Thymus (tissue), 14 donors: ENCODE measurements at places on chromosomes 1 and 21. TPM values are rescaled to one million over a fixed set of nuclear protein-coding genes. Genes with fewer than 3 reads are reported as not detected.

DNA sequence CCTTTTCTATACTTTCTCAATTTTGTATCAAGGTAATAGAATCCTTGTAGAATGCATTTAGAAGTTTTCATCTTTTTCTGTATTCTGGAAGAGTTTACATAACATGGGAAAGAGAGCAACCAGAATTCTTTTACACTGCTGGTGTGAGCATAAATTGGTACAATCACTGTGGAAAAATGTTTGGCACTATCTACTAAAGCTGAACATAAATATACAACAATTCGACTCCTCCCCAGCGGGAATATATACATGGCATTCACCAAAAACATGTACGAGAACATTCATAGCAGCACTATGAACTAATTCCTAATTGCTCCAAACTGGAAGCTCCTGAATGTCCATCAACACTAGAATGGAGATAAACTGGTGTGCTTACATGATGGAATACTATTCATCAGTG, 1.8 kb upstream of the ACBD6 start:
- no peaks in the 10 kb centered on the region for H3K27me3 ChIP-seq
- no peak for DNase-seq
- H3K4me3 ChIP-seq, result no peak overlapping the region
- H3K4me1 ChIP-seq, result peaks cover 3% of the 10 kb centered on the region

- H3K36me3 ChIP-seq, result no peaks in the 10 kb centered on the region
- DNase-seq, result no peak
- H3K27me3 ChIP-seq, result peaks cover 42% of the 10 kb centered on the region
- H3K27ac ChIP-seq, result no peak overlapping the region
- no peak overlapping the region for H3K4me3 ChIP-seq
These were observed 990 bp upstream of the NBL1 start for GRCh38 chr1:19643121-19643520.

PAQR6 gene
- 0.61 TPM for total RNA-seq

GRCh38 chr1:80385650-80386049, 1379.1 kb upstream of the ADGRL4 start:
- no peak overlapping the region for H3K27ac ChIP-seq
- DNase-seq, result no peak
- H3K27me3 ChIP-seq, result no peaks in the 10 kb centered on the region
- H3K36me3 ChIP-seq, result no peaks in the 10 kb centered on the region
- no peak overlapping the region for H3K4me3 ChIP-seq

REG4 gene
- total RNA-seq, result 0.76 TPM

DNA sequence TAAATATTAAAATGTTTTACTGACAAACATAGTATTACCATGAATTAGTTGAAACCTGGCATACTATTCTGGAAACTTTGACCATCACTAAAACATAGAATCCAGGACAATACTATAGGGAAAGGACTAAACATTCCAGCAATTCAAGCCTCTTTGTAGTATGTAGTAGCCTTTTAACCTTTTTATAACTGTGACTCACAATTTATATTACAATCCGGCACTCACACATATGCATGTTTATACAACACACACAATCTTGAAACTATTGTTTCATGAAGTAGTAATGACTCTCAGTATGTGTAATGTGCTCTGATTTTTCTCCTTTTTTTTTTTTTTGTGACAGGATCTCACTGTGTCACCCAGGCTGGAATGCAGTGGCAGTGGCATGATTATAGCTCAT, 64.3 kb downstream of the ANKRD13C start:
- no peak overlapping the region for H3K4me3 ChIP-seq
- no peak overlapping the region for H3K27ac ChIP-seq
- H3K4me1 ChIP-seq, result no peaks in the 10 kb centered on the region
- H3K27me3 ChIP-seq, result no peaks in the 10 kb centered on the region

GRCh38 chr1:169426174-169426705, 1.0 kb downstream of the CCDC181 start:
- peaks cover 6% of the 10 kb centered on the region for H3K27me3 ChIP-seq
- H3K27ac ChIP-seq, result no peak overlapping the region
- peaks cover 3% of the 10 kb centered on the region for H3K4me1 ChIP-seq
- H3K36me3 ChIP-seq, result no peaks in the 10 kb centered on the region

GRCh38 chr21:41438425-41439113, 12.5 kb downstream of the MX1 start:
- H3K4me3 ChIP-seq, result no peak overlapping the region
- peaks cover 96% of the 10 kb centered on the region for H3K36me3 ChIP-seq
- H3K4me1 ChIP-seq, result no peaks in the 10 kb centered on the region

TMIGD3 gene
- 1.8 TPM for total RNA-seq

GRCh38 chr1:67589519-67590233, 95.3 kb upstream of the GADD45A start:
- DNase-seq, result no peak
- H3K36me3 ChIP-seq, result no peaks in the 10 kb centered on the region
- no peak overlapping the region for H3K4me3 ChIP-seq
- H3K4me1 ChIP-seq, result no peaks in the 10 kb centered on the region

DNA sequence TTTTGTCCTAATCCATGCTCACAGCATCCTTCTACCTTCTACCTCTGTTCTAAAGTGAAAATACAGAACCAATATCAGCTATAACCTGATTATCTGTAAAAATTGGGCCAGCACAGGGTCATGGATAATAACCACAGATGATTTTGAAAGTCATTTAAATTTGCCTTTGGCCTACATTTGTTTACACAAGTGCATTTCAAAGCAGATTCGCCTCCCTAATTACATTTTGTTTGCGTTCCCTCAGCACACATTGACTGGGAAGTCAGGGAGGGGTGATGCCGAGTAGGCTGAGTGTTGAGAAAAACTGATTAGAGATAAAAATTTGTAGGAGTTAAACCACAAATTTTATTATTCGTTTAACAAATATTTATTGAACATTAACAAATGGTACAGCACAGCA, 19.2 kb upstream of the RGS8 start:
- no peaks in the 10 kb centered on the region for H3K36me3 ChIP-seq
- H3K27ac ChIP-seq, result no peak overlapping the region
- peaks cover 6% of the 10 kb centered on the region for H3K4me1 ChIP-seq

KCNC4 gene
- 3.0 TPM for total RNA-seq

GRCh38 chr1:12171206-12172041, 4.6 kb downstream of the TNFRSF1B start:
- no peak for DNase-seq
- no peaks in the 10 kb centered on the region for H3K36me3 ChIP-seq
- H3K4me3 ChIP-seq, result no peak overlapping the region
- H3K27ac ChIP-seq, result no peak overlapping the region
- peaks cover 50% of the 10 kb centered on the region for H3K4me1 ChIP-seq
- peaks cover 34% of the 10 kb centered on the region for H3K27me3 ChIP-seq

DNA sequence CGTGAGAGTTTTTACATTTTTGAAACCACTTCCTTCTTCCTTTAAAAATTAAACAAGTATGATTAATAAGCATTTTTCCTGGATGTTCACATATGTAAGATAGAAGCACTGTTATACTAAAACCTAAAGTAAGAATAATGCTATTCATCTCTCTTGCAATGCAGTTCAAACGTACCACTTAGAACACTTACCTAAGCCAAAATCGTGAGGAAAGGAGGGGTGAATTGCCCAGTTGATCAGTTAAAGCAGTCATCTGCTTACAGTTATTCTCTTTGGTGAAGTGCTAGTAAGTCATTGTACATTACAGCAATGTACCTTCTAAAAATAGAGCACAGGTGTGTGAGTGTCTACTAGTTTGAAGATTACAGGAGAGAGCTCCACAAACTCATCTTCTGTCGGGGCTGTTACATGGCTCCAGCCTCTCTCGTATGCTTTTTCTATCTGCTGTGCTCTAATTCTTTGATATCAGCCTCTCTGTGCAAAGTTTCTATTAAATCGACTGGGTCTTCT, 3.4 kb downstream of the NCAM2 start:
- H3K27ac ChIP-seq, result no peak overlapping the region
- DNase-seq, result no peak
- H3K27me3 ChIP-seq, result peaks cover 11% of the 10 kb centered on the region
- H3K4me1 ChIP-seq, result peaks cover 8% of the 10 kb centered on the region
- no peaks in the 10 kb centered on the region for H3K36me3 ChIP-seq
- H3K4me3 ChIP-seq, result no peak overlapping the region

DNA sequence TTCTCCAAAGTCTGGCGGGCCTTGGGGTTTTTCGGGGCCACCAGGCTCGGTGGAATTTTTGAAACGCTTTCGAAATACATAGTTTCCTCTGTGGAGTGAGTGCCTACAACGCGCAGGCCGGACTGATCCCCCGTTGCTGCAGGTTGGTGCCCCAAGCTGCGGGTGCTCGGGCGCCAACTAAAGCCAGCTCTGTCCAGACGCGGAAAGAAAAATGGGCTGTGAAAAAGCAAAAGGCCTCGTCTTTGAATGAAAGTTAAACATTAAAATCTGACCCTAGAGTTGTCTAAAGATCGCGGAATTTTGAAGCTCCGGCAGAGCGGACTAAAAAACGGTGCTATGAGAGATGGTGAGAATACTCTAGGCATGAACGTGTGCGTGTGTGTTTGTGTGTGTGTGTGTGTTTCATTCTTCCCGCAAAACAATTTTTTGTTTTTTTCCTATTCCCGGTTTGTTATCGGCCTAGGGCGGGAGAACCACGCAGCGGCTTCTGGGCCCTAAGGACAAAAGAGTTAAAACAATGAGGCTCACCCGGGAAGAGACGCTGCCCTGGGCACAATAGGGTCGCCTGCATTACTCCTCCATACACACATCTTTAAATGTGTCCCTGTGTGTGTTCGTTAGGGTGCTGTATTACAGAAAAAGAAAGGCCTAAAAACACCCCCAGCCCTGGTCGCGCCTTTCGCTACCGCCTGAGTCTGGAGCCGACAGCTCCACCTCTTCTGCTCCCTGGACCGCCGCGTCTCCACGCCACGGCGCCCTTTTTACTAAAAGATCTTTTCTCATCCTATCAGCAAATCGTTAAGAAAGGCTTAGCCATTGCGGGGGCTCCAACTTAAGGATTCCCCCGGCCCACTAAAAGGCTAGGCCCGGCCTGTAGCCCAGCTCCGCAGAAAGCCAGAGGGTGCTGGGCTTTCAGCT, 3.2 kb downstream of the TBX15 start:
- H3K27me3 ChIP-seq, result peaks cover 88% of the 10 kb centered on the region
- H3K27ac ChIP-seq, result no peak overlapping the region
- H3K4me1 ChIP-seq, result no peaks in the 10 kb centered on the region
- DNase-seq, result no peak
- H3K4me3 ChIP-seq, result no peak overlapping the region

GRCh38 chr1:3625151-3625907, 514 bp downstream of the TPRG1L start:
- H3K4me3 ChIP-seq, result peak overlapping the region; percentile 87
- peak overlapping the region; percentile 68 for H3K27ac ChIP-seq
- peaks cover 31% of the 10 kb centered on the region for H3K36me3 ChIP-seq
- H3K27me3 ChIP-seq, result no peaks in the 10 kb centered on the region

- H3K4me3 ChIP-seq, result no peak overlapping the region
- no peaks in the 10 kb centered on the region for H3K27me3 ChIP-seq
- no peak for DNase-seq
- no peaks in the 10 kb centered on the region for H3K36me3 ChIP-seq
- H3K4me1 ChIP-seq, result no peaks in the 10 kb centered on the region
- no peak overlapping the region for H3K27ac ChIP-seq
These were observed 13.3 kb downstream of the PTCH2 start for GRCh38 chr1:44829506-44830384.

- no peaks in the 10 kb centered on the region for H3K4me1 ChIP-seq
- no peaks in the 10 kb centered on the region for H3K27me3 ChIP-seq
- H3K27ac ChIP-seq, result no peak overlapping the region
- no peak for DNase-seq
These were observed 79.7 kb downstream of the FAF1 start for GRCh38 chr1:50880373-50880772.

GRCh38 chr1:19844731-19845495, 29.8 kb upstream of the RNF186 start:
- H3K27me3 ChIP-seq, result peaks cover 9% of the 10 kb centered on the region
- H3K4me3 ChIP-seq, result no peak overlapping the region
- H3K36me3 ChIP-seq, result no peaks in the 10 kb centered on the region
- H3K4me1 ChIP-seq, result no peaks in the 10 kb centered on the region

AADACL4 gene
- total RNA-seq, result not detected

DNA sequence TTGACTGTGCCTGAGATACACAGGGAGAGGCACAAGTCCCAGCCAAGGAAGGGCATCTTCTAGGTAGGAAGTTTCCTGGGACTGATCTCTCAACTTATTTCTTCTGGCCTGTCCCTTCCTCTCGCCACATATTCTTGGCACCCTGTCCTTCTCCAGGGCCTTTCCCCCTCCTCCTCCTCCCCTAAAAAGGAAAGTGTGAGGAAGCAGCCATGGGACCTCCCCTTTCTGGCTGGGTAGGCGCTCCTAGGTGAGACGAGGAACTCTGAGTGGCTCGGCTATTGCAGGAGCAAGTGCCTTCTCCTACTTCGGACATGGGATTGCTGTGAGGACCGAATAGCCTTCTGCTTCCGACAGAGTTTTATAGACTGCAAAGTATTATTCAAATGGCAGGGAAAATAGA, 15.5 kb upstream of the MTARC2 start:
- no peak for DNase-seq
- no peaks in the 10 kb centered on the region for H3K36me3 ChIP-seq
- H3K4me3 ChIP-seq, result no peak overlapping the region
- no peaks in the 10 kb centered on the region for H3K4me1 ChIP-seq
- no peaks in the 10 kb centered on the region for H3K27me3 ChIP-seq
- no peak overlapping the region for H3K27ac ChIP-seq

- H3K27me3 ChIP-seq, result no peaks in the 10 kb centered on the region
- peaks cover 9% of the 10 kb centered on the region for H3K36me3 ChIP-seq
- H3K4me3 ChIP-seq, result peak overlapping the region; percentile 72
- H3K27ac ChIP-seq, result no peak overlapping the region
- no peaks in the 10 kb centered on the region for H3K4me1 ChIP-seq
- peak; percentile 47 for DNase-seq
These were observed 441 bp downstream of the PPT1 start for GRCh38 chr1:40096646-40096976.

AMY1C gene
- total RNA-seq, result 2.5 TPM

DNA sequence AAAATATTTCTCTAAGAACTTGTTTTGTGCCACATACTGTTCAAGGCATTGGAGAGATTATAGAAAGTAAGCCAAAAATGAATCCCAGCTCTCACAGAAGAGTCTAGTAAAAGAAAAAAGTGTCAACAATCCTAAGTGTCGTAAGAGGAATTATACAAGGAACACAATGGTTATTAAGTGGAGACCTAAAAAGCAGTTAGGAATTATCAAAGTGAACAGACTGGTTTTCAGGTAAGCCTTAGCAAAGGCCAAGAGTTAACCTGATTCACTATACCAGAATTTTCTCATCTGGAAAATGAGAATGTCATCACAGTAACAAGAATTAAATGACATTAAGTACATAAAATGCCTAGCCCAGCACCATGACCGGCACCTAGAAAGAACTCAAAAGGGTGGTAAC, 15.6 kb downstream of the SERBP1 start:
- no peak overlapping the region for H3K4me3 ChIP-seq
- no peaks in the 10 kb centered on the region for H3K4me1 ChIP-seq
- DNase-seq, result no peak
- no peaks in the 10 kb centered on the region for H3K27me3 ChIP-seq
- no peak overlapping the region for H3K27ac ChIP-seq
